ENCODE measurements at places on chromosomes 3 and 15. TPM values are rescaled to one million over a fixed set of nuclear protein-coding genes. Genes with fewer than 3 reads are reported as not detected.

The CCDC80 gene
- 13.0 TPM for total RNA-seq

The GASK1A gene
- total RNA-seq, result under 0.01 TPM

The ZFAND6 gene
- total RNA-seq, result 207 TPM

The LDHAL6B gene
- not detected for total RNA-seq

The ZNF774 gene
- total RNA-seq, result 0.64 TPM

The MUC4 gene
- not detected for total RNA-seq

The CFAP92 gene
- 0.51 TPM for total RNA-seq

The CACNA2D2 gene
- under 0.01 TPM for total RNA-seq

The CELF6 gene
- not detected for total RNA-seq

The AMOTL2 gene
- 41.6 TPM for total RNA-seq

The KLHL25 gene
- total RNA-seq, result 3.9 TPM

Measured in dermis microvascular lymphatic vessel endothelial cell (primary cell).